ENCODE measurements at places on chromosomes 2 and 18.

DNA sequence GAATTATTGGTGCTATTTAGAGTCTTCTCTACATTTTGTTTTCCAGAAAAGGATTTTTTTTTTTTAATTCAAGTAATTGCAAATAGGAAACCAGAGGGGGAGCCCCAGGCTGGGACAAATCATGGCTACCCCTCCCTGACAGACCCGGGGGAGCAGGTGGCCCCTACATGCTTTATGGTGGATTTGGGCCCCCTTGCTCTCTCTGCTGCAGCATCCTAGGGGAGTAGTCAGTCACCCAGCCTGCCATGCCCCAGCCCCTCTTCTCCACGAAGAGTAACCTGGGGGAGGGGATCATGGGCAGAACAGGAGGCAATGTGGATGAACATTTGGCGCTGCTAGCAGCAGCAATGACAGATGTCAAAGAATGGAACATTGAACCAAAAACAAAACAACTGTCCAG is 4.6 kb downstream of the C2orf81 start:
- no peak for DNase-seq

- no peak for DNase-seq
Measured at GRCh38 chr2:2646433-2647051, 315.5 kb upstream of the MYT1L start.

- DNase-seq = no peak
Measured at GRCh38 chr2:25230198-25230947, 62.0 kb upstream of the POMC start.

DNA sequence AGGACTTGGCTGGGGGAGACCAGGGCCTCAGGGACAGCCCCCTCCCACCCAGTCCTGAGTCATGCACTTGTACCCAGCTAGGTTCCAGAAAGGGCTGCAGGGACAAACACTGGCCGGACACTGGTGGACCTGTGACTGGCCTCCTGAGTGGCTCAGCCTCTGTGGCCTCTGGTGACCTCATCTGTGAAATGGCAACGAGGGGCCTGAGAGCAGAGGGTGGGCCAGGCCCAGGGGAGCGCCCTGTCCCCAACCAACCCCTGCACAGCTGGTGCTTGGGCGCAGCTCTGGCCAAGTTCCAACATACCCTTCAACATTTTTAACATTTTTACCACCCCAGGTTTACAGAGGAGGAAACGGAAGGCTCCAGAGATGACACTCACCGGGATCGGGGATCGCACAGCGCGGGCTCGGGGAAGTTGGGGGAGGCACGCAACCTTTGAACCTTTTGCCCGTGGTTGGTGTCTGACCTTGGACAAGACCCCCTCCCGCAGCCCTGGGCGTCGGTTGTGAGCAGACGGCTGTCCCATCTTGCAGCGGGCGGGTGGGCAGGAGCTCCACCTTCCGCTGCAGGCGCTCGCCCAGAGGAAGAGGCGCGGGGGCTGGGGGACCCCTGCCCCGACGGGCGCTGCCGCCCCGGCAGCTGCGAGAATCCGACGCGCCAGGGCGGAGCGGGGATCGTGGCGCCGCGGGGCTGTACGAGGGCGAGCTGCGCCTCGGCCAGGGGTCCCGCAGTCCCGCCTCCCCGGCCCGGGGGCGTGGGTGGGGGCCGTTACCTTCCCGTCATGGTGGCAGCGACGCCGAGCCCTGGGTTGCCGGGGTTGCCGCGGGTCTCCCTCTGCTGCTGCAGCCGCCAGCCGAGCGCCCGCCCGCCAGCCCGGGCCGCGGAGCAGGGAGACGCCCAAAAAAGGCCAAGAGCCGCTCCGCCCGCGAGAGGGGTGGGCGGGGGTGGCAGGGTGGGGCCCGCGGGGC is 805 bp downstream of the LIMS2 start:
- DNase-seq = peak; percentile 84

- DNase-seq = no peak
Measured at GRCh38 chr18:25979369-25980040, 110.9 kb downstream of the SS18 start.

DNA sequence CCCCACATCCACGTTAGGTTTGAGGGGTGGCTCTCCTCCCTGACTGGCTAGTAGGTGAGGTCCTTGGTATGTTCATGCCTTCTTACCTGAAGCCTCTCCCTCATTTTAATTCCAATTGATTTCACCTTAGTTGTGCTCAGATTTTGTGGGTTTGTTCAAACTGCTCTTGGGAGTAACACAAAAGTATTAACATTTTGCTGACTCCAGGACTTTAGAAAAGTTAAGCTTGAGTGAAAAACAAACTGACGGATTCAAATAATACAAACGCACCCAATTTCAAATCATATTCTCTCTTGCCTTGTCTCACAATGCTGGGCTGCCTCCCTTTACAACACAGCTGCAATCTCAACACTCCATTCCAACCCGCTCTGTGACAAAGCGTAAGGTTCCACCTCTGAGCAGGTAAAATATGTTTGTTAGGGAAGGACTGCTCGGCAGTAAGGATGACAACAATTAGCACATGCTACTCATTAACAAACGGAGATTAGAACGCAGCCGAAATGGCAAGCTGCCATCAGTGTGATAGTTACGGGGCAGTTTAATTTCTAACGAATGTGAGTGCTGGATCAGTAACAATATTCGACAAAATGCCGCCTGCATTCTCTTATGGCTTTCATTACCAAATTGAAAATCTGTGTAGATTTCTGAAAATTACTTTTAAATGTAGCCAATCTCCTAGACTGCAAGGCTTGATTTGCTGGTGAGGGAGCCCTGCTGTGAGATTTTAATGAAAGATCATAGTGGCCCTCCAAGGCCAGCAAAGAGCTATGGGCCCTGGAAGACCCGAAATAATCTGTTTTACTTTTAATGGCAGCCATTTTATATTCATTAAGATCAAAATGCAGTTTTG is 730.6 kb upstream of the FANCL start:
- no peak for DNase-seq

DNA sequence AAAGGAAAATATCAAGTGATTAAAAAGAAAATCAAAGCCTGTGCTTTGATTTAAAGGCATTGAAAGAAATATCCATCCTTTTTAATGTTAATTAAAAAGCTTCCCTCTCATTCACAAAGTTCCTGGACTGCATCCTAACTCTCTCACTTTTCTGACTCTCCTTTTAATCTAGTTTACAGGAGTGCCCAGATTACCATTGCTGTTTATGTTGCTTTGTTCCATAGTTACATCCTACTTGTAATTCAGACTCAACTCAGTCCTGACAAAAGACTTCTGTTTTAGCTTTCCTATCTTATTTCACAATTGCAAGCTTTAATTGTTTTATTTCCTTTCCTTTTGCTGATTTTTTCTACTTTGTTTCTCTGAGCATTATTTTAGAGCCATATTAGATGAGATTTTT is 160.7 kb upstream of the DTNA start:
- no peak for DNase-seq

GRCh38 chr2:119795309-119796303 is 35.9 kb downstream of the PTPN4 start:
- DNase-seq = no peak

- no peak for DNase-seq
Measured at GRCh38 chr2:28638102-28638501, 113.5 kb upstream of the PPP1CB start.

- DNase-seq = no peak
Measured at GRCh38 chr2:70561893-70562292, 8.3 kb upstream of the TGFA start.

GRCh38 chr18:12296457-12296856 is 11.6 kb upstream of the TUBB6 start:
- DNase-seq = no peak

GRCh38 chr2:8388781-8389180 is 293.1 kb upstream of the ID2 start:
- no peak for DNase-seq

DNA sequence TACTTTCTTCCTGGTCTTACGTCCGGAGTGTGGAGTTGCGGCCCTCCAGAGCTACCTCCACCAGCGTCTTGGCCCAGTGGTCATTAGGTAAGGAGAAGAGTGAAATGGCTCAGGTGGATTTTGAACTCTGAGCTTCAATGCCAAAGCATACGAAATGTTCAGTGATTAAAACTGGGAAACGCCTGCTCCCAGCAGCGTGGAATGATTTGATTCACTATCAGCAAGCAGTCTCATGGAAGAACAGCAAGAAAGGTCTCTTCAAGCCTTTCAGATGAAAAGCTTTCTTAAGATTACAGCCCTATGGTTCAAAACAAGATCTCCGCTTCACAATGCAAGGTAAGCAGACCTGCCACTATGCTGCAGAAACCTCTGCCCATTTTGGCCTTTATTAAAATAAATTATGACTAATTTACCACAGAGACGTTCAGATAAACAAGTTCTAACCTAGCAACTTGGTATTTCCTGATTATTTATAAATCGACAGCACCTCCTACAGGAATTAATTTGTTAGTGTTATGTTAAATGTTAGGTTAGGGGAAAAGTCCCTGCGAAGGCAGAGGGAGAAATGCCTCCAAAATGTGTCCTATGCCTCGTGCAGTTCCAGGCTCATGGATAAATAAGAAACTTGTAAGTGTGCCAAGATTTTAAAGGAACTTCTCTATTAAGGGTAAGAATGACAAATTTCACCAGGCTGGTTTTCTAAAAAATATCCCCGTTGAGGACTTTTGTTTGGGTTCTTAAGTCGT is 10.1 kb downstream of the SP9 start:
- no peak for DNase-seq

GRCh38 chr2:197883354-197884032 is 79.1 kb downstream of the PLCL1 start:
- DNase-seq = no peak

All from right cardiac atrium (tissue), 5 donors.